ENCODE measurements at places on chromosomes 11 and 22. TPM values are rescaled to one million over a fixed set of nuclear protein-coding genes. Genes with fewer than 3 reads are reported as not detected.

DNA sequence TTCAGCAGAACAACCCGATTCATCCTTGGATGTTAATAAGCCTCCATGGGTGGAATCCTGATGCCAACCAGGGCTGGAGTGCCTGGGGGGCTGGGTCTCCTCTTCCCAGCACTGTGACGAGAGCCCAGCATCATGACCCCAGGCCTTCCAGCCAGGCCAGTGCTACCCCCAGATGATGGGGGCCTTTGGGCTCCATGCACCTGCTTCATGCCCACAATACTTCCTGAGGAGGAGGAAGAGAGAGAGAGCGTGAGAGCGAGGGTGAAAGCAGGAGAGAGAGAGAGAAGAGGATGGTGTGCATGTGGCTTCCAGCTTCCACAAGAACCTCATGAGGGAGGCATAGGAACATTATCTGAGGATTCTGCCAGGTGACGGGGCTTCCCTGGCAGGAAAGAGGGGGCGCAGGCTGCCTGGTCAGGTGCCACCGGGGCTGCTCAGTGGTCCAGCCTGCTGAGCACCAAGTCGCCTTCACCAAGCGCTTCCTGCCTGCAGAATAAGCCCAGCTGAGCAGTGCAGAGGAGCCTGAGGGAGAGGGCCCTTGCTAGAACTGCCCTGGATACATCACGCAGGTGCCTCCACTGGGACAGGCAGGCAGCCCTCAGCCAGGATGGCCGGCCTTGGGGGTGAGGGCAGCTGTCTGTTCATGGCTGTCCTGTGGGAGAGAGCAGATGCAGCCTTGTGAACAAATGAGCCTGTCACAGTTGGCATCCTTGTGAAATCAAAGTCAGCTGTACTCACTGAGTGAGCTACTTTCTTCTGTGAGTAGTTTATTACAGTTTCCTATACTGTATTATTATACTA, 243.3 kb upstream of the B3GAT1 start:
- DNase-seq, result peak; percentile 4
- peaks cover 60% of the 10 kb centered on the region for H3K27me3 ChIP-seq
- no peaks in the 10 kb centered on the region for H3K4me1 ChIP-seq
- no peaks in the 10 kb centered on the region for H3K36me3 ChIP-seq

DNA sequence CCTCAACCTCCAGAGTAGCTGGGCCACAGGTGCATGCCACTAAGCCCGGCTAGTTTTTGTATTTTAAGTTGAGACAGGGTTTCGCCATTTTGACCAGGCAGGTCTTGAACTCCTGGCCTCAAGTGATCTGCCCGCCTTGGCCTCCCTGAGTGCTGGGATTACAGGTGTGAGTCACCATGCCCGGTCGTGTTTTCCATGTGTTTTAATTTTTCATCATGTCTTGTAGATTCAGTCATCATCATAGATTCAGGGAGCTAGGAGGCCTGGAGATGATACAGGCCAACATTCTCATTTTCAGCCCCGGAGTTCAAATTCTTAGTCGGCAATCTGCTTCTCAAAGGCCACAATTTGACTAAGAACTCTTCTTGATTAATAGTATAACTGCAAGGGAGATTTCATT, 73.5 kb upstream of the GRAMD1B start:
- H3K36me3 ChIP-seq, result no peaks in the 10 kb centered on the region
- no peak overlapping the region for H3K27ac ChIP-seq
- no peaks in the 10 kb centered on the region for H3K27me3 ChIP-seq
- no peak overlapping the region for H3K4me3 ChIP-seq

GRCh38 chr11:69460540-69461257, 20.8 kb upstream of the LINC01488 start:
- DNase-seq, result no peak
- H3K4me3 ChIP-seq, result no peak overlapping the region
- no peaks in the 10 kb centered on the region for H3K36me3 ChIP-seq
- no peak overlapping the region for H3K27ac ChIP-seq
- peaks cover 31% of the 10 kb centered on the region for H3K4me1 ChIP-seq
- no peaks in the 10 kb centered on the region for H3K27me3 ChIP-seq

DNA sequence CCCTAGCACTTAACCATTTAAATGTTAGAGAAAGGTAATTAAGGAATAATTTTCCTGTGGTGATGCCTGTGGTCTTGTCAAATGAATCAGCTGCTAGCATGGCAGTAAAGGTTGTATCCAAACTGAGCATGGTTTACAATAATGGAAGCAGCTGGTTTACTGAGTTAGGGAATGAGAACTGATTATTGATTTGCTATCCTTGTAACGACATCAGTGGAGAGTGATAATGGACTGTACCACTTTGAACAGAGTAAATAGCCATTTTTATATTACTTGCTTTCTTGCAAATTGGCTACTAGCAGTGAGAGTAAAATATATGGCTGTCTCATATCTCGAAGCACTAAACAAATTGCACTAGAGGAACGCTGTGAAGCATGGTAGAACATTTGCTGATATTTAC, 589.0 kb upstream of the ANO5 start:
- DNase-seq, result no peak
- H3K36me3 ChIP-seq, result no peaks in the 10 kb centered on the region
- H3K27me3 ChIP-seq, result no peaks in the 10 kb centered on the region
- peaks cover 4% of the 10 kb centered on the region for H3K4me1 ChIP-seq
- H3K27ac ChIP-seq, result no peak overlapping the region

GRCh38 chr11:18493310-18493709, 33.4 kb downstream of the TSG101 start:
- no peak overlapping the region for H3K4me3 ChIP-seq
- H3K27ac ChIP-seq, result no peak overlapping the region
- peaks cover 94% of the 10 kb centered on the region for H3K36me3 ChIP-seq
- no peaks in the 10 kb centered on the region for H3K4me1 ChIP-seq
- DNase-seq, result no peak

Gene KIAA1671
- 18.4 TPM for total RNA-seq

Gene MIOX
- total RNA-seq, result not detected

Gene KLHDC7B
- not detected for total RNA-seq

Gene FGF3
- total RNA-seq, result not detected

Gene ALDH3B1
- 2.3 TPM for total RNA-seq

Gene OR51E2
- total RNA-seq, result 0.36 TPM

Measured in heart left ventricle (tissue), 16 donors.